ENCODE measurements at places on chromosomes 11 and 22. TPM values are rescaled to one million over a fixed set of nuclear protein-coding genes. Genes with fewer than 3 reads are reported as not detected.

NNMT gene
- total RNA-seq, result not detected

DNA sequence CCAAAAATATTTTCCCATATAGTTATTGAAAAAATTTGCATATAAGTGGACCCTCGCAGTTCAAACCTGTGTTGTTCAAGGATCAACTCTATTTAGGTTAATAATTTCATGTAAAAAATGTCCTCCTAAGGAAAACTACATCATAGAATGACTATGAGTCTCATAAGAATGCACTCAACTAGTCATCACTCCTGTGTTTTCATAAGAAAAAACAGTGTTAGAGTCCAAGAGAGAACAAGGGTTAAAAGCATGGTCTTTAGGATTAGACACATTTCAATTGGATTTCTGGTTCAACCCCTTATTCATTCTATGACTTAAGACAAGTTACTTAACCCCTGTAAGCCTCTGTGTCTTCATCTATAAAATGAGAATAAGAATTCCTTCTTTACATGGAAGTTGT is 5.1 kb downstream of the PARVA start:
- DNase-seq, result no peak
- H3K36me3 ChIP-seq, result no peaks in the 10 kb centered on the region
- H3K27ac ChIP-seq, result no peak overlapping the region
- peaks cover 3% of the 10 kb centered on the region for H3K4me1 ChIP-seq
- H3K27me3 ChIP-seq, result peaks cover 3% of the 10 kb centered on the region
- H3K4me3 ChIP-seq, result no peak overlapping the region

GRCh38 chr11:130839981-130840666 is 76.2 kb downstream of the SNX19 start:
- no peaks in the 10 kb centered on the region for H3K4me1 ChIP-seq
- peaks cover 21% of the 10 kb centered on the region for H3K27me3 ChIP-seq
- H3K36me3 ChIP-seq, result no peaks in the 10 kb centered on the region
- no peak overlapping the region for H3K27ac ChIP-seq
- DNase-seq, result no peak

DNA sequence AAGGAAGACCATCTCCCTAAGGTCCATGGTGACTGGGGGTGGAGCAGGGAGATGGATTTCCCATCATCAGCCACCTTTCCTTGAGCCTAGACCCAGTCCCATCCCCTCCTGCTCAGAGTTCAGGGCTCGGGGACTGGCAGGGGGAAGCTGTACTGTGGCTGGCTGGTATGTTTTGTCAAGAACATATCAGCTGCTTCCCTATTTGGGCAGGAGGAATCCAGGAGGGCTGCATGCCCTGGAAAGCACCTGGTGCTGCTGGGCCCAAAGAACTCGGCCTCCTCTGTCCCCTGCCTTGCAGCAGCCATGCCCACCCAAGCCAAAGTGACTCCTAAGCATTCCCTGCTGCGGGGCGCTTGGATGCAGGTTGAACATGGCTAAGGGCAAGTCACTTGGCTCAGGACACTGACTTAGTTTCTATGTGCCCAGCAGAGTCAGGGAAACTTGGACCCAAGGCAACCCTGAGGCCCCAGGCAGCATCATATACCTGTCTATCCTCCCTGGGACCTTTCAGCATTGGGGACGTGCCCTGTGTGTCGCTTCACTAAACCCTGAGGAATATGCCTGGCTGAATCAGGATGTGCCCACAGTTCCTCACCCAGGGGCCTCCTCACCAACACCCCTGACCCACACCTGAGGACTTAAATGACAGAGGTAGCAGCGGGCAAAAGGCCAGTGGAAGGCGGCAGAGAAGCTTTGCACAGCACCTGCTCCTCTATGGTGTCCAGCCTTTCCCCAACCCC is 43.1 kb downstream of the BUD13 start:
- H3K36me3 ChIP-seq, result no peaks in the 10 kb centered on the region
- H3K27me3 ChIP-seq, result no peaks in the 10 kb centered on the region
- H3K27ac ChIP-seq, result no peak overlapping the region
- H3K4me1 ChIP-seq, result peaks cover 10% of the 10 kb centered on the region
- H3K4me3 ChIP-seq, result no peak overlapping the region

DRD4 gene
- total RNA-seq, result 0.39 TPM

SYT13 gene
- total RNA-seq, result not detected

ATP5MG gene
- total RNA-seq, result 306 TPM

DNA sequence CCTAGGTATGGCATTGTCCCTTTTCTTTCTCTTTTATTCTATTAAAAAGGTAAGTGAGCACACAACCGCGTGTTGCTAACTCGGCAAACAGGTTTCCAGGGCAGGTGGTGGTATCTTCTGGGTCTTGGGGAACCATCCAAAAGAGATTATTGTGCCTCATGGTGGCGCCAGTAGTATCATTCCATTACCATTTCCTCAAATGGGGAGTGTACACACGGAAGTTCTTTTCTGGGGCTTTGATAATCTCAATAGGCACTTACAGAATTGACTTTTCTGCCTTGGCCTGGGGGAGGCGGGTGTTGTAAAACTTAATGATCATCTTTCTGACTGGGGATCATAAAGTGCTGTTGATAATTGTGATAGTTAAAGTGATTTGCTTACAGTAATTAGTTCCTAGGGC is 234.1 kb downstream of the KIRREL3 start:
- H3K27ac ChIP-seq, result no peak overlapping the region
- H3K36me3 ChIP-seq, result no peaks in the 10 kb centered on the region
- H3K4me1 ChIP-seq, result no peaks in the 10 kb centered on the region

GRCh38 chr11:19558189-19558986 is 154.2 kb upstream of the NAV2 start:
- DNase-seq, result no peak
- no peaks in the 10 kb centered on the region for H3K4me1 ChIP-seq
- peaks cover 7% of the 10 kb centered on the region for H3K27me3 ChIP-seq
- H3K27ac ChIP-seq, result no peak overlapping the region
- no peaks in the 10 kb centered on the region for H3K36me3 ChIP-seq

- H3K4me1 ChIP-seq, result no peaks in the 10 kb centered on the region
- H3K27me3 ChIP-seq, result no peaks in the 10 kb centered on the region
- no peak overlapping the region for H3K27ac ChIP-seq
- no peaks in the 10 kb centered on the region for H3K36me3 ChIP-seq
- no peak for DNase-seq
Observed at GRCh38 chr22:39479254-39479653, 22.4 kb downstream of the MGAT3 start.

DNA sequence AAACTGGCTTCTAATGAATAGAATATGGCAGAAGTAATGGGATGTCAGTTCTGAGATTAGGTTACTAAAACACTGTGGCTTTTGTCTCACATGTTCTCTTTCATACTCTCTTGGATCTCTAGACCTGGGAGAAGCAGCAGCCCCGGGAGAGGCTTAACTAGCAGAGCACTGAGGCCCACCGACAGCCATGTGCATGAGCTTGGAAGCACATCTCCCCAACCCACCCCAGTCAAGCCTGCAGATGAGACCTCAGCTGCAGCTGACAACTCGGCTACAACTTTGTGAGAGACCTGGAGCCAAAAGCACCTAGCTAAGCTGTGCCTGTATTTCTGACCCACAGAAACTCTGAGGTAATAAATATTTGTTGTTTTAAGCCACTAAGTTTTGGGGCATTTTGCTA is 100.8 kb downstream of the TRIM29 start:
- H3K4me1 ChIP-seq, result no peaks in the 10 kb centered on the region
- peaks cover 15% of the 10 kb centered on the region for H3K27me3 ChIP-seq
- no peak for DNase-seq
- no peak overlapping the region for H3K4me3 ChIP-seq

ROBO4 gene
- total RNA-seq, result not detected

- H3K4me1 ChIP-seq, result no peaks in the 10 kb centered on the region
- H3K4me3 ChIP-seq, result no peak overlapping the region
- peaks cover 7% of the 10 kb centered on the region for H3K27me3 ChIP-seq
- H3K27ac ChIP-seq, result no peak overlapping the region
- DNase-seq, result no peak
- no peaks in the 10 kb centered on the region for H3K36me3 ChIP-seq
Observed at GRCh38 chr11:67780056-67780455, 105.6 kb upstream of the ALDH3B2 start.

DNA sequence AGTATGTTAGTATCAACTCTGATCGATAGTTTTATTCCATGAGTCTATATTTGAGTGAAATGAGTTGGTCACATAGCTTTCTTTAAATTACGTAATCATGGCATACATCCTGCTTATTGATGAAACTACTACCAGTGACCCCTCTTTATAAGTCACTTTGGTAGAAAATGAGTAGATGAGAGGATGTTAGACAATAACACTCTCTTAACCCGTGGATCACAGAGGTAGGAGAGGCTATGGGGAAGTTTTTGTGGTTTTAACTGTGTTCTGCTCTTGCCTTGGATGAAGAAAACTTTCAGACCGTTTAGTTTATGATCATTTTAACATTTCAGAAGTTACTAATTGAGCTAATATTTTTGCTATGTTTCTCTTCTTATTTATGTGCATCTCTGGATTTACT is 34.0 kb downstream of the TBCEL start:
- no peaks in the 10 kb centered on the region for H3K27me3 ChIP-seq
- H3K27ac ChIP-seq, result no peak overlapping the region
- H3K4me1 ChIP-seq, result no peaks in the 10 kb centered on the region
- peaks cover 40% of the 10 kb centered on the region for H3K36me3 ChIP-seq
- H3K4me3 ChIP-seq, result no peak overlapping the region
- no peak for DNase-seq

DNA sequence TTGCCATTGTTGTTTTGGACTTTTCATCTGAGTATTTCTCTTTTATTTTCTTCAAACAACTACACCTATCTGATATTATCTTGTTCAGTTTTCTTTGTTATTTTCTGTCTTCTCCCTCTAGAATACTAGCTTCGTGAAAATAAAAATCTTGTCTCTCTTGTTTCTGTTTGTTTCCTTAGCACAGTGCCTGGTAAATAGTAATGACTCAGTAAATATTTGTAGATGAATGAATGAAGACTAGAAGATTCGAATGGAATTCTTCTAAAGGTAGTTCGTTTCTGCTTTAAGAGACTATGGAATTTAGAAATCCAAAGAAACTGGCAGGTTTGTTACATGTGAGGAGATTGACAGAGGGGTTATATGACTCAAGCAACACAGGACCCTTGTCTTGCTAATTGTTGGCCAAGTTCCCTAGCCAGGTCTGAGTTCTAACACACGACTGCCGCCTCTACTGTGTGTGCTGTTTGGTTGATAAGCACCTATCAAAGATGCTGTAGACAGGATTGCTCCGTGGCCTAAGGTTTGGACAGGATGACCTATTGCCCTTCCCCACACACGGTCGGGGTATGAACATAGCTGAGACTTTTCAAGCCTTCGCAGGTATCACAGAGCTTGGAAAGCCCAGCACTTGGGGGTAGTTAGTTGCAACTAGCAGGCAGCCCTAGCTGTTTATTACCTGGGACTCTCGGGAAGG is 831 bp upstream of the TMEM135 start:
- peaks cover 32% of the 10 kb centered on the region for H3K4me1 ChIP-seq
- no peak for DNase-seq
- H3K27ac ChIP-seq, result peak overlapping the region; percentile 49

DNA sequence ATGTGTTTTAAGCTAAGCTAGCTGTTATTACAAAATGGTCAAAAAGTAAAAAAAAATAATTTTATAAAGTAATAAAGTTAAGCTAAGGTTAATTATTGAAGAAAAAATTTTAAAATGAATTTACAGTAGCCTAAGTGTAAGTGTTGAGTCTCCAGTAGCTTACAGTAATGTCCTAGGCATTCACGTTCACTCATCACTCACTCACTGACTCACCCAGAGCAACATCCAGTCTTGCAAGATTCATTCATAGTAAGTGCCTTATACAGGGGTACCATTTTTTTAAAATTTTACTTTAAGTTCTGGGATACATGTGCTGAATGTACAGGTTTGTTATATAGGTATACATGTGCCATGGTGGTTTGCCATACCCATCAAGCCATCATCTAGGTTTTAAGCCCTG is 11.6 kb upstream of the OOSP4B start:
- peaks cover 15% of the 10 kb centered on the region for H3K27me3 ChIP-seq
- no peak overlapping the region for H3K27ac ChIP-seq
- no peak for DNase-seq
- H3K36me3 ChIP-seq, result no peaks in the 10 kb centered on the region

SLC22A9 gene
- total RNA-seq, result not detected

GGTLC3 gene
- total RNA-seq, result not detected

- H3K27me3 ChIP-seq, result peaks cover 10% of the 10 kb centered on the region
- H3K4me1 ChIP-seq, result peaks cover 19% of the 10 kb centered on the region
- no peak for DNase-seq
Observed at GRCh38 chr11:78635814-78636506, 61.3 kb upstream of the NARS2 start.

GRCh38 chr11:62497132-62497801 is 49.3 kb downstream of the AHNAK start:
- no peak overlapping the region for H3K27ac ChIP-seq
- no peaks in the 10 kb centered on the region for H3K27me3 ChIP-seq
- no peaks in the 10 kb centered on the region for H3K36me3 ChIP-seq
- peak; percentile 39 for DNase-seq

HSPB2 gene
- total RNA-seq, result not detected

- H3K27ac ChIP-seq, result peak overlapping the region; percentile 55
- peak; percentile 26 for DNase-seq
- peak overlapping the region; percentile 96 for H3K4me3 ChIP-seq
- peaks cover 43% of the 10 kb centered on the region for H3K36me3 ChIP-seq
- H3K4me1 ChIP-seq, result peaks cover 49% of the 10 kb centered on the region
Observed at GRCh38 chr11:119055901-119056300, 1.1 kb downstream of the HYOU1 start.

DNA sequence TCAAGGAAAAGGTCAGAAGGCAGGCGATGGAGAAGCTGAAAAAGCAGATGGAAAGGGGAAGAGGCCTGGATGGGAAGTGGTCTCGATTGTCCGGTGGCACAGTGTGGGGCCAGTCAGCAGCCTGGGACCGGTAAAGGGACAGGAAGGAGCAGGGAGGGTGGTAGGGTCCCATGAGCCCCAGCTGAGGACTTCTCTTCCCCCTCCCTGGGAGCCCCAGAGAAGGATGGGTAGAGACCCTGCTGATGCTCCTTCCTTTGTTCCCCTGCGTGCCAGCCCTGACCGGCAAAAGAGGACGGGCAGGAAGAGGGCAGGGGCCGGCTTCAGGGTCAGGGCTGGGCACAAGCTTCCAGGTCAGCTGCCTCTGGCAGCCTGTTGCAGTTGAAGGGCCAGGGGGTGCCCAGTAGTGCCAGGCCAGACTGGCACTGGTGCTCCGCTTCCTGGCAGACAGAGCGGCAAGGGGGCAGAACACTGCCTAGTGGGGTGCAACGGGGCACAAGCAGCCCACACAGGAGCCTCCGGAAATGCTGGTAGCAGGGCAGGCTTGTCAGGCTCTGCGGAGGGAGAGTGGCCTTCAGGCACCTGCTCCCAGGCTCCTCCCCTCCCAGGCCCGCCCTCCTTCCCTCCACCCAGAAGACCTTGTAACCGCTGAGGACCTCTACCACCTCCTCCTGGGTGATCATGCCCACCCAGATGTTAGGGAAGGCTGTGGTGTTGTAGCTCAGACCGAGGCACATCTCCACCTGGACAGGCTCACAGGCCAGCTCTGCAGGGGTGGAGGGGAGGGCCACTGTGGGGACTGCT is 739 bp upstream of the C1QTNF5 start:
- DNase-seq, result no peak
- peaks cover 31% of the 10 kb centered on the region for H3K27me3 ChIP-seq

- no peaks in the 10 kb centered on the region for H3K27me3 ChIP-seq
- H3K4me1 ChIP-seq, result peaks cover 40% of the 10 kb centered on the region
- peak overlapping the region; percentile 88 for H3K27ac ChIP-seq
- H3K36me3 ChIP-seq, result no peaks in the 10 kb centered on the region
- DNase-seq, result peak; percentile 15
- peak overlapping the region; percentile 93 for H3K4me3 ChIP-seq
Observed at GRCh38 chr11:18013790-18014507, 1.1 kb upstream of the SERGEF start.
